ENCODE measurements at places on chromosomes 7 and 10. TPM values are rescaled to one million over a fixed set of nuclear protein-coding genes. Genes with fewer than 3 reads are reported as not detected.

The NPC1L1 gene
- 63.9 TPM for polyA plus RNA-seq

The IGFBP1 gene
- polyA plus RNA-seq = 0.12 TPM

The SEMA3D gene
- 14.4 TPM for polyA plus RNA-seq

The CYTH3 gene
- polyA plus RNA-seq = 30.9 TPM

The THSD7A gene
- 3.7 TPM for polyA plus RNA-seq

The PPP1R9A gene
- polyA plus RNA-seq = 16.7 TPM

The PON2 gene
- polyA plus RNA-seq = 363 TPM

The MKI67 gene
- 26.5 TPM for polyA plus RNA-seq

The TRPV5 gene
- polyA plus RNA-seq = 0.73 TPM

The AVL9 gene
- polyA plus RNA-seq = 39.9 TPM

The ADCY1 gene
- polyA plus RNA-seq = 1.4 TPM

The TRIM73 gene
- 4.8 TPM for polyA plus RNA-seq

The SLC13A4 gene
- 1.1 TPM for polyA plus RNA-seq

The MCM10 gene
- polyA plus RNA-seq = 4.7 TPM

The CYP17A1 gene
- polyA plus RNA-seq = 0.60 TPM

The JAKMIP3 gene
- 0.45 TPM for polyA plus RNA-seq

The STN1 gene
- polyA plus RNA-seq = 13.4 TPM

The HGF gene
- 2.8 TPM for polyA plus RNA-seq

The ITPRID1 gene
- 0.25 TPM for polyA plus RNA-seq

The MEOX2 gene
- polyA plus RNA-seq = 3.3 TPM

The ITPRIP gene
- 4.4 TPM for polyA plus RNA-seq

The CISD1 gene
- polyA plus RNA-seq = 70.2 TPM

The SUV39H2 gene
- 10.9 TPM for polyA plus RNA-seq

The ENO4 gene
- 1.1 TPM for polyA plus RNA-seq

The DMBT1 gene
- 198 TPM for polyA plus RNA-seq

The HMX2 gene
- 1.1 TPM for polyA plus RNA-seq

The ATP5MK gene
- 290 TPM for polyA plus RNA-seq

The SUN3 gene
- polyA plus RNA-seq = not detected

The GNGT1 gene
- not detected for polyA plus RNA-seq

The HEPACAM2 gene
- 63.2 TPM for polyA plus RNA-seq

The MUC3A gene
- polyA plus RNA-seq = 127 TPM

All from large intestine (tissue), 12 donors.